ENCODE measurements at places on chromosomes 4 and X.

- H3K4me1 ChIP-seq, result no peaks in the 10 kb centered on the region
- no peaks in the 10 kb centered on the region for H3K36me3 ChIP-seq
- peak overlapping the region; percentile 52 for H3K27ac ChIP-seq
Measured at GRCh38 chrX:40402831-40403533, 177.8 kb upstream of the ATP6AP2 start.

GRCh38 chr4:108398316-108398715 is 222.1 kb upstream of the RPL34 start:
- no peaks in the 10 kb centered on the region for H3K27me3 ChIP-seq
- H3K27ac ChIP-seq, result no peak overlapping the region
- H3K36me3 ChIP-seq, result no peaks in the 10 kb centered on the region
- DNase-seq, result no peak
- no peak overlapping the region for H3K4me3 ChIP-seq

DNA sequence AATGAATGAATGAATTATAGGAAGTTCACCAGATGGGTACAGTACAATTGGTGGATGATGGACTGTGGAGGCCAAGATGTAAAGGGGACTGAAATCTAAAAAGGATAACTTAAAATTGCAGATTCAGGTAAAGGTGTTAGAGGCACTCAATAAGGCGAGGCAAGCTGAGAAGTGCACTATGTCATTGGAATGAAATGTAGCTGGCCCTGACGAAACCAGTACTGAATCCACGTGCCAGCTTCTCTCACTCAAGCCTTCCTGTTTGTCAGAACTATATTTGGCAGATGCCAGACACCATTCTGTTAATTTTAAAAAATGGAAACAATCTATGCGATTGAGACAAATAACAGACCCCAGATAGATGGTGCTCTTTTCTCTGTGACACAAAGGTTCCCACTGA is 1039.1 kb upstream of the TENM3 start:
- H3K27me3 ChIP-seq, result no peaks in the 10 kb centered on the region
- H3K4me1 ChIP-seq, result no peaks in the 10 kb centered on the region
- DNase-seq, result no peak
- no peak overlapping the region for H3K4me3 ChIP-seq
- H3K27ac ChIP-seq, result no peak overlapping the region

- no peaks in the 10 kb centered on the region for H3K4me1 ChIP-seq
- H3K27me3 ChIP-seq, result no peaks in the 10 kb centered on the region
- no peak overlapping the region for H3K27ac ChIP-seq
- no peak for DNase-seq
- H3K36me3 ChIP-seq, result no peaks in the 10 kb centered on the region
Measured at GRCh38 chr4:79247695-79248394, 78.0 kb downstream of the NAA11 start.

DNA sequence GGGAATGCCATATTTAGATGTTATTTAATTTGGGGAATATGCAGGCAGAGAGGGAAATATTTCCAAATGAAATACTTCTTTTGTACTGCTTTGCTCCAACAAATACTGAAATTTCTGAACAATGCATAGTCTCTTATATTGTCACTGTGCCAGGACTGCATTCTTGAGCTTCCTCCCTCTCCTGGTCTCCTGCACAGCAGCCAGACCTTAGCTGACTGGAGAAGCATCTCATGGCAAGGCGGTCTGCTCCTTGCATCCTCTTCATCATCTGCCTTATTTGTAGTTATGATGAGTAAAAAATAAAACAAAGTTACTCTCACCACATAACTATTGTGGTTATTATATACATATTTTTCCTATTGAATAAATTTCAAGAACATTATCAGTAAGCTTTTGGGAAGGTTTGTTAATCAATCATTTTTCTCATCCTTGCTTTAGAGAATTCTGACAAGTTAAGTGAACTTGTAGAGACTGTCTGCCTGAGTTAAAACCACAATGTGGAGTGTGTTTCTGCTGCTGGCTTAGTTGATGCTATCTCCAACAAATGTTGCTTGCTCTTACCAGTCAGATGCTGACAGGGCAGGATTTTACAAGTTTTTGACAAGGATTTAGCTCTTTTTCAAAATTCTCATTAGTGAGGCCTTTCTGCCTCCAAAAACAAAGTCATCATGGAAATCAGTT is 153.6 kb downstream of the SOWAHB start:
- H3K4me3 ChIP-seq, result no peak overlapping the region
- no peaks in the 10 kb centered on the region for H3K27me3 ChIP-seq
- H3K27ac ChIP-seq, result no peak overlapping the region
- no peak for DNase-seq
- H3K4me1 ChIP-seq, result no peaks in the 10 kb centered on the region

DNA sequence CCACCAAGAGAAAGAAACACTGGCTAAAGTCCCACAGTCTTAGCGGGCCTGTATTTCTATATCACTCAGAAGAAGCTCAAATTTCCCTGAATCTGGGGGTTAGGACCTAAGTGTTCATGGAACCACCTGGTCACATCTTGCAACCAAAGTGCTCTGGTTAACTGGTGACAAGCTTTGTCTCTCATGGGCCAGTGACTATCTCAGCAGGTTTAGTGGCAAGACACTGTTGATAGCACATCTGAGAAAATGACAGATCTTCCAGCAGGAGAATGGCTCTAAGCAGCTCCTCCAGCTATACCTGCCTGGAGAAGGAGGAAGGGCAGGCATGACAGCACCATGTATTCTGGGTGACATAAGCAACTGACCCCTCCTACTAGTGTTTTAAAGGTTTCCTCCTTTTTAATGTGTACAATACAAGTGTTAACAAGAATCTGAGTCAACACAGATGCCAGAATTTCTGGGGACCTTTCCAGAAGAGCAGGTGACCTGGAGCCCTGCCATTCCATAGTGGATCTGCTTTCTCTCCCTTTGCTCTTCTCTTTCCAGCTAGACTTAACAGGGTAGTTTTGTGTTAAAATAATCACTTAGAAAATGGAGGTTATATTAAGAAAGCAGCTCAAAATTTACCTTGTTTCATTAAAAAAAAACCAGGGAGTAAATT is 17.3 kb upstream of the QRFPR start:
- H3K27ac ChIP-seq, result no peak overlapping the region
- no peak for DNase-seq
- H3K4me1 ChIP-seq, result no peaks in the 10 kb centered on the region
- H3K36me3 ChIP-seq, result no peaks in the 10 kb centered on the region
- H3K4me3 ChIP-seq, result no peak overlapping the region
- H3K27me3 ChIP-seq, result no peaks in the 10 kb centered on the region

DNA sequence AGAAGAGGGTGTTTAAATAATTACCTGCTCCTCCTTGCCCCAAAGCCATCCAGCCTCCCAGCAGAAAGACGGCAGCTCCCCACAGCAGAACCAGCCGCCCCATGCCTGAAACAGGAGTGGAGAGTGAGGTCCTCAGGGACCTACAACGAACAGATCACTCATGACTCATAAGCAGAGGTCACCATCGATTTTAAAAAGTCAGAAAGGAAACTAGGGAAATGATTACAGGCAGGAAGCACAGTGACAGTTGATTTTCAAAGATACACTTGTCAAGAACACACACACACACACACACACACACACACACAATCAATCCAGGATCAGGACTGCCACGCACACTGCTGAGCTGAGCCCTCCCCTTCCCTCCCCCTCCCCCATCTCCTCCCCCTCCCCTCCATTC is at the start of gene CRLF2:
TSS of gene CRLF2 (minus strand) at position 118 of the 400 bp plus-strand sequence. CDS start at position 103, 15 bp downstream.
- no peak for DNase-seq
- no peaks in the 10 kb centered on the region for H3K36me3 ChIP-seq
- H3K27ac ChIP-seq, result no peak within 1 kb of the TSS
- H3K4me1 ChIP-seq, result no peaks in the 10 kb centered on the region
- H3K27me3 ChIP-seq, result no peaks in the 10 kb centered on the region
- H3K4me3 ChIP-seq, result no peak within 1 kb of the TSS
